ENCODE measurements at places on chromosomes 16 and 17.

GRCh38 chr16:89898201-89898967, 20.3 kb upstream of the MC1R start:
- no peak for DNase-seq

DNA sequence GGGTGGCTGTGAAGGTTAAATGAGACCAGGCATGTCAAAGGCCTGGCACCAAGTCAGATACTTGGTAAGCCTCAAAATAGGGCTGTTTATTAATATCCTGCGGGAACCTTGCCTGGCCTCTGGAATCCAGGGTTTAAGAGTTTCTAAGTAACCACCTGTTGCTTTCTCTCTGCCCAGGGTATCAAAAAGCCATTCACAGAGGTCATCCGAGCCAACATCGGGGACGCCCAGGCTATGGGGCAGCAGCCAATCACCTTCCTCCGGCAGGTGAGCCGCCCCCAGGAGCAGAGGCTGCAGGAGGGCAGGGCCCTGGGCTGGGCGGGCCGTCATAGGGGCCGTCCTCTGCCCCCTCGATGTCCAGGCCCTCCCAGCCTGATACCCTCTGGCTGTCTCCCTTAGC, 13.3 kb downstream of the GPT2 start:
- DNase-seq: no peak

GRCh38 chr17:78748730-78749317, 33.2 kb downstream of the CYTH1 start:
- DNase-seq: peak; percentile 32

DNA sequence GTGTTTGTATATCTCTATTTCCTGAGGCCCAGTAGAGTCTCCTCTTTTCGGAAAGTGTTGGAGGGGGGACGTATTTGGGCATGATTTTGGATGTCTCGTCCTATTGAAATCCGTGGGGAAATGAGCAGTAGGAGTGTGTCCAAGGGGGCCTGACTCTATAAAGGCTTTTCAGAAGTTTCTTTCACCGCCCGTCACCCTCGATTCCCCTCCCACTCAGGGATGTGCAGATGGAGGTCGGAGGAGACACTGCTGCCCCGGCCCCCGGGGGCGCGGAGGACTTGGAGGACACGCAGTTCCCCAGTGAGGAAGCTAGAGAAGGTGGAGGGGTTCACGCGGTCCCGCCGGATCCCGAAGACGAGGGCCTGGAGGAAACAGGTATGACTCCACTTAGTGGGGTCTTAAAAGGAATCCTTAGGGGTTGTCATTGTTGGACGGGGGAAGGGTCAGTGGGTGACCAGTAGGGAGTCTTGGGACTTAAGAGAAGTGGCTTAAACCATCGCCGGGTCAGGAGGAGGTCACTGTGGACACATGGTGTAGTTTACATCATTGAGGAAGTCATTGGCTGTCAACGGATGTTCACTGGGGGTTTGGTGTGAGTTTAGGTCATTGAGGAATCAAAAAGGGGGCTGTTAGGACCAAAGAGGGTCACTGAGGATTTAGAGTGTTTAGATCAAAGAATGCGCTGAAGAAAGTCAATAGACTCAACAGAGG, 424 bp downstream of the MON1B start:
- DNase-seq: peak; percentile 6

DNA sequence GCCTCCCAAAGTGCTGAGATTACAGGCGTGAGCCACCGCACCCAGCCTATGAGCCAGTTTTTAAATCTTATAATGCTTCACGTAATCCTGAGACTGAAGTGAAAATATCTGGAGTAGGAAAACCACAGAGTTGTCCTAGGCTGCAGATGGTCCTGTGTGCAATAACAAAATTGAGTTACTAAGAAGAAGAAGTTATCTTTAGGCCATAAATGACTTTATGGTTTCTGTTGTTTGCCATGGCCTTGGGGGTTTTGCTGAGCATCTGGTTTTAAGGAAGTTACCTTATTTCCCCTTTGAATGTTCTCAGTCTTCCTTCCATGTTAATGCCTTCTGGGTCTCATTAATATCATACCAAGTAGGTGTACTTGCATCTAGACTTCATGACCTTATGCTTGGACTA, 16.5 kb downstream of the NMT1 start:
- DNase-seq: no peak

- no peak for DNase-seq
Observed at GRCh38 chr16:65372171-65372570, 250.3 kb upstream of the CDH11 start.

- DNase-seq: no peak
Observed at GRCh38 chr17:48609759-48610281, 997 bp downstream of the HOXB7 start.

DNA sequence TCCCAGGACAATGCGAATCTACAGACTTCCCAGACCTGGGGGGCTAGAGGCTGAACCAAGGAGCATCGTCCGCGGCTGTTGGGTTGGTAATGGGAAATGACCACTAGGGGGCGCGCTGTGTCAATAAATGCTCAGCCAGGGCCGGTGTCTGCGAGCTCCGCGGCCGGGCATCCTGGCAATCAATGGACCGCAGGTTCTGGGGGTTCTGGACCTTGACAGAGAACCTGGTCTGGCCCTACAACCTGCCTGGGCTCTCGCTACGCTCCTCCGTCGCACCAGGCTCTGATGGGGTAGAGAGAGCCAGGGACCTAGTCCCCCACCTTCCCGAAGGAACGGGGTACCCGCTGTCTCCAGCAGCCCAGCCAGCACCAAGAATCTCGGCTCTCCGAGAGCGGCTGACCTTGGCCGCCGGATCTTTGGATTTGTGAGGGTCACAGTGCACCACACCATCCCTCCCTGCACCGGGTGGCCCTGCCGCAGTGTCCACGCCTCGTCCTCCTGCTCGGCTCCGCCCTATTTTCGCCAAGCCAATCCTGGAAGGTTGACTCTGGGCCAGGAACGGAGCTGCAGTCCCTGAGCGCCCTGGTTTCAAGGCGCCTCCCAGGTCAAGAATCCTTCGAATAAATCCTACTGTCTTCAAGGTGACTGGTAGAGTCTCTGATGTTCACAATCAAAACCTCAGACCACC, 20.4 kb upstream of the BEAN1 start:
- DNase-seq: peak; percentile 57

- DNase-seq: peak; percentile 33
Observed at GRCh38 chr16:924806-925205, 46.0 kb downstream of the LMF1 start.

DNA sequence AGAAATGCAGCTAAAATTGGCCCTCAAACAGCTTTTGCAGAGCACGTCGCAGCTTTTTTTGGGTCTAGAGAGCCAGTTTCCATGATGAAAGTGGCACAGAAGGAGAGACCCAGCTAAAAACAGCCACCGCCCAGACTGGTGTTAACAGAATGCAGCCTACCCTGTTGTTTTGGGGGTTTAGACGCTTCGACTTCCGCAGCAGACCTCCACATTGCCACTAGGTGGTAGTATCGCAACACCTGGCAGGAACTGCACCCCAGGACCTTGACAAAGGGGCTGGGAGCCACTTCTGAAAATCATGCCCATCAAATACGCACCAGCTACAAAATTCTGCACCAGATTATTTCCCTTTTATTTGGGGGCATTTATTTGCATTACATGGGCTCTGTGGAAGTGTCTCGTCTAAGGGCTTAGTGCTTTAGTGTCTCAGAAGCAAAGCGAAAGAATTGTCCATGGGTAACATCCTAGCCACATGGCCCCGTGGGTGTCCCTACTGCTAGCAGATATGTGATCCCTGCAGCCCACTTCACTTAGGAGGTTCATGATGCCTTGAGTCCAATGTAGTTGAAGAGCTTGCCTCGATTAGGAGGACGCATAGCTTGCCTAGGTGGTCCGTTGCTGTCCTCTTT, 167.1 kb downstream of the HAPSTR1 start:
- DNase-seq: peak; percentile 5

DNA sequence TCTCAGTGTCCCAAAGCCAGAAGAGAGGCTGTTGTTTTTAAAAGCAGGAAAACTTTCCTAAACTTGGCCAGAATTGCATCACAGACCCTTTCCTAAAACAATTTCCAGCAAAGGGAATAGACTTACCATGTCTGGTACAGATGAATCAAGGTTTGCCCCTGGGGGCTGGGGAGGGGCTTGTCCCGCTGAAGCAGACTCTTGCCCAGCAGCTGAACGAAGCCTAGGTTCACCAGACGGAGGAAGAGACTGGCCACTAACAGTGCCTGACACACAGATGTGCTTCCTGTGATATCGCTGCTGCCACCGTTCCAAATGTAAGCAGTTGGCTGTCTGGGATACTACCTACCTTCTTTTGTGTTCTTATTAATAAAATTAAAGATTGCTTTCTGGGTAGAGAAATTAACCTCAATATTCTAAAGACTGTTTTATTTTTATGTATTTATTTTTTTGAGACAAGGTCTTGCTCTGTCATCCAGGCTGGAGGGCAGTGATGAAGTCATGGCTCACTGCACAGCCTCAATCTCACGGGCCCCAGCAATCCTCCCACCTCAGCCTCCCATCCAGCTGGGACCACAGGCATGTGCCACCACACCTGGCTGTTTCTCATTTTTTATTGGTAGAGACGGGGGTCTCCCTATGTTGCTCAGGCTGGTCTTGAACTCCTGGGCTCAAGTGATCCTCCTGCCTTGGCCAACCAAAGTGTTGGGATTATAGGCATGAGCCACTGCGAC, 13.5 kb downstream of the PRCD start:
- DNase-seq: no peak
